KG1 (cell line): ENCODE measurements at places on chromosomes 1 and 21.
A peak's percentile ranks its signal among the peaks of the same experiment; 100 is the strongest.

- DNase-seq, result peak; percentile 58
Observed at GRCh38 chr1:108049178-108049819, 84.3 kb upstream of the VAV3 start.

GRCh38 chr1:112436384-112437156 lies 40.6 kb downstream of the CTTNBP2NL start:
- DNase-seq, result no peak

DNA sequence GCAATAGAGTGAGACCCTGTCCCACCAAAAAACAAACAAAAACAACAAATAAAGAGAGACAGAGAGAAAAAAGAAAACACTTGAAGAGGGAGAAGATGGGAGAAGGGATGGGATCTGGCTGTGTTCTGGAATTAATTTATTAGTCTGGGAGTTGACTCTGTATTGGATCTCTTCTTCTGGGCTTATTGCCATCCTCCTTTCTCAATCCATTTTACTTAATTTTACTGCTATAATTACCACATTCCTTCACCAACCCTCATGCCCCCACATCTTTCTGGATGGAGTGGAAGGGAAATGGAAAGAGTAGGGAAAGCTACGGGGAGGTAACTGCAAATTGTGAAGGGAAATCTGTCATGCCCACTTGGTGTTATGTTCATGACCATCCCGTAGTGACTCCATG lies 42.9 kb downstream of the FMN2 start:
- DNase-seq, result no peak

GRCh38 chr1:223788746-223789415 lies 56.9 kb downstream of the TP53BP2 start:
- DNase-seq, result no peak

DNA sequence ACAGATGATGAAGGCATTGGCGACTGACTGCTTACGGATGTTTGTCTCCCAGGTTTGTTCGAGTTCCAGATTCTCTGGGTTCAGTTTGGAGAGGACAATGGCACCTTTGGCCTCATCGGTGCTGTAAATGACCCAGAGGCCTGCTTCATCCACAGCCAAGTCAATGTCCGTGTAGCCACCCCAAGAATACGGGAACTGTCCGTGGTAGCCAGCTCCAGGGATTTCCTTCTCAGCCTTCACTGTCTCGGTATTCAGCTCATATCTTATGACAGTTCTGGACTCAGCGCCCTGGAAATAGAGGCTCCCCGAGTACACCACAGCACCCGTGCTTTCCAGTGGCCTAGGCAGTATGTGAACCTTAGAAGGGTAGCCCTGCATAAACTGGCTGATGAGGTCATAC lies 14.1 kb downstream of the MYOCOS start:
- no peak for DNase-seq

DNA sequence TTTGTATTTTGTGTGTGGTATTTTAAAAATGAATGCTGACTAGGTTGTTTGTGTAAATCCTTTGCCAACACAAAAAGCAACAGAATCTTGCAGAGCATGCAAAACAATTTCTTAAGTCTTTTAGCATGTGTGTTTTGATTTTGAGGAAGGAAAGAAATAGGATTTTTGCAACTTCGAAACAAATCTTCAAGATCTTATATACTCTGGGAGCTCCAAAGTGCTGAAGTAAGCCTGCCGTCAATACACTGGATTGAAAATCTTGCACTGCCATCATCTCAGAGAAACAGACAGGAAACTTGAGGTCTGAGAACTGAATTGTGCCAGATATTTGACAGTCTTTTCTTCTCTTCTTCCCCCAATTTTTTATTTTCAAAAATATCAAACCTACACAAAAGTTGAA lies 29.3 kb upstream of the DISP1 start:
- no peak for DNase-seq

DNA sequence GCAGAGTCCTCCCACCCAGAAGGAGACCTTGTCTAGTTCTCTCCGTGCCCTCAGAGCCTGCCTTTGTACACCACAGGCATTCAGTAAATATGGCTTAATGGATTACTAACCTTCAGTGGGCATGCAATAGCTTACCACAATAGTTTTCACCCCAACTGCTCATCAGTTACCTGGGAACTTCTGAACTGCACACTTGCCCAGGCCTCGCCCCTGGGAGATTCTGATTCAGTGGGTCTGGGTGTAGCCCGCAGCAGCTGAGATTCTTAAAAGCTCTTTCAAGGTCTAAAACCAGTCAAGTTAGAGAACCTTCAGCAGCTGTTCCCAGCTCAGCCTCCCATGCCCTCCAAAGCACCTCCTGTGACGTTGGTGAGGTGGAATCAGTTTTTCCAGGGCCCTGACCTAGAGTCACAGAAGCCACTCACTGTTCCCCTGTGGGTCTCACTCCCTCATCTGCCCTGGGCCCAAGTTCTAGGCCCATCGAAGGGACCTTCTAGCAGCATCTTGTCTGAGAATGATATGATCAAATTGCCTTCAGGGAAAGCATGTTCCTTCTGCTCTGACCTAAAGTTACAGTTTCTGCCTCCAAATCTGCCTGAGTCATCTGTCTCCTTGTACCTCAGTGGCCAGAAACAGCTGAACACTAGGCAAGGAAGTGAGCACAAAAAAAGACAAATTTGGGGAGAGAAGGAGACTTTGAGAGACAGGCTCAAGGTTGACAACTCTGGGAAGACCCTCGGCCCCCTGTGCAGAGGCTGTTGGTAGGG lies 10.8 kb downstream of the ASAP3 start:
- no peak for DNase-seq

DNA sequence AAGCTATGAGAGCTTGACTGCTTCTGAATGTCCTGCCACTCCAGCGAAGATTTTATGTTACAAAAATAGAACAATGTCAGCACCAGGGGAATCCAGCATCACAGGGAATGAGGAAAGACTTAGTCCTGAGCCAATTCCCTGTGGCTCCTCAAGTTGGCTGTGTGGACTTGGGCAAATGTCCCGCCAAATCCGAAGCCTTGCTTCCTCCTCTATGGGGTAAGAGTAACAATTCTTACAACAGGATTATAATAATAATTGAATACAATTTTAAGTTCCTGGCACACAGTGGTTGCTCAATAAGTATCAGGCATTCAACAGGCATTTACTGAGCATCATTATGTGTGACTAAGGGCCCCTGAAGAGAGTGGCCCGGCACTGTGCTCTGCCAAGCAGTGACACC lies 44.4 kb downstream of the STPG1 start:
- no peak for DNase-seq

GRCh38 chr1:230351514-230351913 lies 74.6 kb downstream of the PGBD5 start:
- DNase-seq, result no peak

- DNase-seq, result no peak
Observed at GRCh38 chr1:205928317-205928716, 14.9 kb downstream of the SLC26A9 start.

DNA sequence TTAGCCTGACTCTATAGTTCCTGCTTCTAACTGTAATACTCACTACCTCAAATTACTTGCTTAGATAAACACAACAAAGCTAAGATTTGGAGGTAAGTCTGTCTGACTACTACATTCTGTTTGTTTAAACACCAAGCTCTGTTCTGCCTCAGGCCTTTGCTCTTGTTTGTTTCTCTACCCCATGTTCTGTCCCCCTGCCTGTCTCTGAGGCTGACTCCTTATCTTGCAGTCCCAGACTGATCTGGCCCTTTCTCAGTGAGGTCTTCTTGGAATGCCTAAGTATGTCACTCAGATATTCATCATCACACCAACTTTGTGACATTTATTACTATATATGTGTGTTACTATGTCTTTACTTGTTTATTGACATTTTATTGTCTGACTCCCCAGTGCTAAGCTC lies 425.5 kb downstream of the LMO4 start:
- DNase-seq, result no peak

DNA sequence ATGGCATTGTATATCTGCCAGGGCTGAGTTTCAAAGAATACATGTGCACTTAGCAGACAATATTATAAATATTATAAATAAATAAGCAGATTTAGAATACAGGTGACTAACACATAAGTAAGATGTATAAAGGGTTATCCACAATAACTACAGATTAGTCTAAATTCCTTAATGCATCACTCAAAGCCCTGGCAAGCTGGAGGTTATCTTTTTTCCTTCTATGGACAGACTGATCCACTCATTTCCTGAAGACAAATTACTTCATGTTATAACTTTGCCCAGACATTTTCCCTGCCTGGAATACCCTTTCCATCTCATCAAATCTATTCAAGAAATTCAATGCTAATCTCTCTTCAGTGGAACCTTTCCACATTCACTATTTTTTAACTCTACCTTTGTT lies 38.8 kb downstream of the LUZP1 start:
- no peak for DNase-seq
